ENCODE measurements at places on chromosomes 11 and 22.

GRCh38 chr11:120151536-120151935 lies 13.6 kb upstream of the TRIM29 start:
- DNase-seq, result no peak

- no peak for DNase-seq
Measured at GRCh38 chr11:61357233-61357893, 4.3 kb downstream of the CYB561A3 start.

DNA sequence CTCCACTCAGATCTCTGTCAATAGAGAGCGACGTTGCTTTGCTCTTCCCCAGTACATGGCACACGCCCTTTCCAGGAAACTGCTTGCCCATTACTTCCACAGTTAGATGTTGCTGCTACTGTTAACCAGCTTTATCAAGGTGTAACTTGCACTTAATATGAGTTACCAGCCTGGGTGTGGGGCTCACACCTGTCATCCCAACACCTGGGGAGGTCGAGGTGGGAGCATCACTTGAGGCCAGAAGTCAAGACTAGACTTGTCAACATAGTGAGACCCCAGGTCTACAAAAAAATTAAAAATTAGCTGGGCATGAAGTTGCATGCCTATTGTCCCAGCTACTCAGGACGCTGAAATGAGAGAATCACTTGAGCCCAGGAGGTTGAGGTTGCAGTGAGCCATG lies 177.1 kb upstream of the B3GAT1 start:
- no peak for DNase-seq

DNA sequence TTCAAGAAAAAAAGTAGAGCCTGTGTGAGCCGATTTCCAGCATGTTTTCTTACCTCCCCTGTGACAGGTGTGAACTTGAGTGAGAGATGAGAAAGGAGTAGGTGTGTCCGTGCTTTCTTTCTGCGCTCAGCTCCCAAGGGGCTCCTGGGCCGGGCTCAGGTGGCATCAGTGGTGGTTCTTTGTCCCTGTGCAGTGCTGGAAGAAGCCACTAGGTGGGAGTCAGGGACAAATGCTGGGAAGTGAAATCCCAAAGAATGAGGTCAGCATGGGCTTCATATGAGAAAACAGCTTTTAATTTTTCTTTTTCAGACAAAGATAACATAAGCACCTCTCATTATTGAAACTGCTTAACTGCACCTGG lies 57.8 kb downstream of the PPFIBP2 start:
- peak; percentile 74 for DNase-seq

DNA sequence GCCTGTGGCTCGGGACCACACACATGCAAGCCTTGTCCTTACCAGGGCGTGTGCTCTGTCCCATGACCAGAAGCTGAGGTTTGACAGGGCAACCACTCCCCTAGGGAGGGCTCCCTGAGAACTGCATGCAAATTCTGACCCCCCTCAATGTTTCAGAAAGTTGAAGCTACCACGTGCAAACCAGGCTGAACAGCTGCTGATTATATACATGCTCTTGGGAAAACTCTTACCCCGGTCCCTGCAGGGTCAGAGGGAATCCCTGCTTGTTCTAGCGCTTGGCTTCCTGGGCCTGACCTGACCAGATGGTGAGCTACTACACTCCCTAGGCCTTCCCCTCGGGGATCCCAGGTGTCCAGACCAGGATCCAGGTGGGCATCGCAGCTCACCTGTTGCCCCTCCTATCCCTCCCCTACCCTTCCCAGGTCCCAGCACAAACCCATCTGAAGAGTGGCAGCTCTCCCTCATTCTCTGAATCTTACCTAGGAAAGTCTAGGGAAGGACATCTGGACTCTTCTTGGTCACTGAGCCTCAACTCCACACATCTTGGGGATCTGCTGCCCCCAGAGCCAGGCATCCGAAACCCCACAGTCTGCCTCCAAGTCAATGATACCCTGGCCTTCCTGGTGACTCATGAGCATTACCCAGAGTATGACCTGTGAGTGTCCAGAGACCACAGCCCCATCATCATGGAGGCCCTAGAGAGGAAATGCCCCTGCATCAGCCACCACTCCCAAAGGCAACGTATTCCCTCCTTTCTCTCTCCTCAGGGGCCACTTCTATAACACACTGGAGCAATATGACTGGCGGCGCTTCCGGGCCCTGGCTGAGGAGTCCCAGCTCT lies 61.5 kb downstream of the BTG4 start:
- no peak for DNase-seq

GRCh38 chr11:74710281-74710938 lies 20.8 kb downstream of the CHRDL2 start:
- no peak for DNase-seq

- no peak for DNase-seq
Measured at GRCh38 chr11:117878314-117878938, 2.0 kb upstream of the FXYD6 start.

GRCh38 chr11:12122083-12122482 lies 11.7 kb downstream of the MICAL2 start:
- DNase-seq, result no peak

- no peak for DNase-seq
Measured at GRCh38 chr11:8604078-8604723, 10.2 kb upstream of the STK33 start.

- no peak for DNase-seq
Measured at GRCh38 chr11:127027789-127028188, 27.2 kb upstream of the KIRREL3 start.

DNA sequence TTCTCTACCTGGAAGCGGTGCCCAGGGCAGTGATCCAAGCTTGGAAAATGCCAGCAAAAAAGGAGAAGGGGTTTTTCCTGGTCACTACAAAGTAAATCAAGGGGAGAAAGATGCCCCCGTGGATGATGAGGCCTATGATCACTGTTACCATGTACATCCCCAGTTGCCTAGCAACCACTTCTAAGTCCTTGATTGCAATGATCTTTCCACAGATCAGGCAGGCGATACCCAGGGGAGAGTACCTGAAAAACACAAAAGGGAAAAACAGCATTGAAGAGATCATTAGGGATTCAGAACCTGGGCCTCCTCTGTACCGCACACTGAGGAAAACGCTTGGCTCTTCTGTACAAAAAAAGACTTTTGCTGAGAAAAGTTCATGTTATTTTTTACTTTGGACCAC lies 127.1 kb downstream of the SLC1A2 start:
- DNase-seq, result no peak

GRCh38 chr11:118524356-118524755 lies 2.9 kb upstream of the TTC36 start:
- no peak for DNase-seq

DNA sequence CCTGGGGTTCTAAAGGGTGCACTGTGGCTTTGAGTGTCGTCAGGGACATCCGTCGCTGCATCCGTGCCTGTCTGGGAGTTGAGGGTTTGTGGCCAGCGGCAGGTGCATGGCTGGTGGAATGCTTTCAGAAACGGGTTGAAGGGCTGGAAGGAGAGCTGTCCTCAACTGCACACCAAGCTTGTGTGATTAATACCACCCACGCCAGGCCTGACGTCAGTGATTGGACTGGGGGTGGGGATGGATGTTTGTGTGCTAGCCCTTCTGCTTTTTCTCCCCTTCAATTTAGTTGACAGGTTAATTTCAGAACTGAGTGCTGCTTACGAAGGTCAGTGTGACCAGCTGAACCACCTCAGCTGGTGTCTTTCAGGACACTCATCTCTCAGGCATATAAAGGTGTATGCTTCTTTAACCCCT lies 3.2 kb upstream of the GAB2 start:
- DNase-seq, result no peak

DNA sequence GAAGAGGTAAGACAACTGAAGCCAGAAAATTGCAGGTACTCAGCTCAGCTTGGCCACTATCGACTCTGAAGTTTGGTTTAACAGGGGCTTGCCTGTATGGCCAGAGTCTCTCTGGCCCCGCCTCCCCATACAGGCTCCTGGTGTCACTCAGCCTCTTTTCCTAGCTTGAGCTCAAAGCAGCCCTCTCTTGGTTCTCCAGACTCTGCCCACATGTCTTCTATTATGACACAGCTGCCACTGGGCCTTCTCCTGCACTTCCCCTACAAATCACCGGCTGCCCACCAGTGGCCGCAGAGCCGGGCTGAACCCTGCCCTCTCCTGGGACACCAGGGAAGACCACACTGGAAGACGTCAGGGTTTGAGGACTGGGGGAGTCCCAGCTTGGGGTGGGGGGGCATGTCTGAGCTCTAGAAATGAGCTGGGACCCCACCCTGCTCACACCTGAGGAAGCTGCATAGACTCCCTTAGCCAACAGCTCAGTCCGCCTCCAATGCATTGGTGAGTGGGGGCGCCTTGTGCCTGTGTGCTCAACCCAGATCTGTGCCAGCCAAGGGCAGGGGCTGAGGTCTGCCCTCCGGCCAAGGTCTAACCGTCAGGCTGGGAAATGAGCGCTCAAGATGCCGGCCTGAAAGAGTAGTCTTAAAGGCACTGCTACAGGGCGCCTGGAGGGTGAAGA lies 94.4 kb upstream of the LMO1 start:
- DNase-seq, result no peak

DNA sequence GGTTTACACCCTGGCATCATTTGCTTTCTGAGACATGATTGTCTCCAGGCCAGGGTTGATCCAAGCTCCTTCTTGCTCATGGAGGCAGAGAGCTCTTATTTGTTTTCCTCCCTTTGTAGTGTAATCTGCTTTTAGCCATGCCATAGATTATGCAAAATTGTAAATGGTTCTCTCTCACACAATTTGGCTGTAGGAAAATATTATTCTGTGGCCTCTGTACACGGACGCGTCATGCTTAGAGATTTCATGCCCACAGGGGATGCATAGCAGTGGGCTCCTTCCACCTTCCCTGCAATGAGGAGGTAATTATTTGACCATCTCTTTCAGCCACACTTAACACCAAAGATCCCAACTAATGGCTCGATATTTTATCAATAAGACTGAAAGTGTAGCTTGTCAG lies 37.7 kb upstream of the GNAZ start:
- no peak for DNase-seq

DNA sequence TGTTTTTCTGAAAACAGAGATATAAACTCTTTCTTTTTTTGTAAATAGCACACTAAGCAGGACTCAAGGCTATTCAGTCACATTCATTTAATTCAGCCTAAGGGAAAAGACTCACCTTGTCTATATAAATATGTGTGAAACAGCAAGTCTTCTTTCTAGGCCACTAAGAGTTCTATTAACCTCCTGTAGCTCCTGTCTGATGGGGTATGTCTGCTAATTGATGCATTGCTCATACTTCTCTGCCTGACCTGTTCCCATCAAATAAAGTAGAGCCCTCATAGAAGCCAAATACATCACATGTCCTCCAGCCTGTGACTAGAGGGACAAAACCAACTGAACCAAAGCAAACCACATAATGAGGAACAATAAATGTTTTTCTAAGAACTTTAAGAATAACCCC lies 68.2 kb downstream of the MSANTD4 start:
- DNase-seq, result no peak

DNA sequence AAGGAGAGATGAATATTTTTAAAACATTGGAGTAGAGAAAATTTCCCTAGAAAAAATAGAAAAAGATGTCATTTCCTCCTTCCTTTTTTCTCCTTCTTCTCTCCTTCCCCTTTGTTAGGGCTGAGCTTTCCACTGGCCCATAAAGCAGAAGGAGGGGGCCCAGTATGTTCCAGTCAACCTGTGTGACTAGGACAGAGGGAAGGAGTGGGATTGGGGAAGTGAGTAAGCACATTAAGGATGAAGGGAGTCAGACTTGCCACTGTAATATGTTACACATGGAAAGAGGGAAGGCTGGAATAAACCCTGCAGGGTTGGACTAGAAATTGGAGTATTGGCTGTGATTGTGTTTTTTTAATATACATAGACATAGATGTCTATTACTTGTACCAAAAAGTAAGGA lies 20.1 kb upstream of the SPINDOC start:
- no peak for DNase-seq

DNA sequence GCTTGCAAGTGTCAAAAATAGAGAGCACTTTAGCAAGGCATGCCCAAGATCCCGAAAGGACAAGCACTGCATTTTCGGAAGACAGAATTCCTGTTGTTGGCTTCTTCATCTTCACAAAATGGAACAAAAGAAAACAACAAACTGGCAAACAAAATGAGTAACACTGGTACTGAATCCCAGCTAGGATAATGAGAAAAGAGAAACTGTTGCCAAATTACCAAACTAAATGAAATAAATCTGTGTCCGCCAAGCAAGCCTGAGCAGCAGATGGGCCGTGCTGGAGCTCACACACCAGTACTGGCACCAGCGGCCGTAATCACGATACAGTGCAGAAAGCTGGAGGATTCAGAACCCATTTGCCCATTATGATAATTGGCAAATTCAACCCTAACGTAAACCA lies 30.6 kb downstream of the TUB start:
- DNase-seq, result no peak

GRCh38 chr22:39292031-39292462 lies 27.4 kb downstream of the RPL3 start:
- no peak for DNase-seq

- DNase-seq, result no peak
Measured at GRCh38 chr11:116409238-116409637, 363.5 kb downstream of the BUD13 start.

GRCh38 chr22:39215426-39216142 lies 29.2 kb downstream of the PDGFB start:
- DNase-seq, result no peak

GRCh38 chr11:76799066-76799804 lies 16.1 kb downstream of the TSKU start:
- peak; percentile 95 for DNase-seq
